ENCODE measurements at places on chromosomes 1 and 21. TPM values are rescaled to one million over a fixed set of nuclear protein-coding genes. Genes with fewer than 3 reads are reported as not detected.

Gene TSPEAR
- total RNA-seq, result not detected

Gene WDR64
- total RNA-seq, result not detected

Gene TSPAN1
- total RNA-seq, result not detected

DNA sequence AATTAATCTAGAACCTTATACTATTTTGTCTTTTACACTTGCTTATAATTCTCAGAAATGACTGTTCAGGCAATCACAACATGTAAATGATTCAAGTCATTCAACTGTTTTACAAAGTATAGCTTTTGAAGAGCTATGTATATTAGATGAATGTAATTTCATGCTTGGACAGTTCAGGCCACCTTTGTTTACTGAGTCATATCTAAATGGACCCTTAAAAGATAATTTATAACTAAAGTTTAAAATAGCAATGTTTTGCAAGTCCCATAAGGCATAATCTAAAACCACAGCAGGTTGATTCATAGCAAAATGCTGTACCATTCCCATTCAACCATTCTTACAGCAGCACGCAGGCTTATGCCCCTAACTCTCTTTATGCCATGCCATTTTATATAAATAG is 64.8 kb downstream of the PIK3R3 start:
- DNase-seq, result no peak

DNA sequence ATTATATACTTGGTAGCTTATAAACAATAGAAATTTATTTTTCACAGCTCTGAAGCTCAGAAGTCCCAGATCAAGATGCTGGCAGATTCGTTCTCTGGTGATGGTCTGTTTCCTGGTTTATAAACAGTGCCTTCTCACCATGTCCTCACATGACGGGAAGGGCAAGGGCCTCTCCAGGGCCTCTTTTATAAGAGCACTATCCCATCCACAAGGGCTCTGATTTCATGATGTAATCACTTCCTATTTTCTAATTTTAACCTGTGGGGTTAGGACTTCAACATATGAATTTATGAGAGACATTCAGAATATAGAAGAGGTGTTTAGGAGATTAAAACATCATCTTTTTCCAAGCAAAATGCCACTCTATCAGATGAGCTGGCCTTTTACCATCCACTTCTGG is 32.1 kb upstream of the PLPPR4 start:
- DNase-seq, result no peak

DNA sequence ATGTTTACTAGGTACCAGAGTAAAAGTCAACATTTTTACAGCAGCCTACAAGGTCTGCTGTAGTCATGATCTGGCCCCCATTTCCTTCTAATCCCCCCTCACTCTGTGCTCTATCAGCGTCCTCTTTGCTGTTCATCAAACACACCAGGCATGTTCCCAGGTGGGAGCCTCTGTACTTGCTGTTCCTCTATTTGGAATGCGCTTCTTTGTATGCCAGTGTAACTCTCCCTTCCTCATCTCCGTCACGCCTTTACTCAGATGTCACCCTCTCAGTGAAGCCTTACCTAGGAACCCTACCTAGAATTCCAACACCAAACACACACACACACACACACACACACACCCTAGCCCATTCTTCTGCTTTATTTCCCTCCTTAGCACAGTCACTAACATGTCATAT is 21.0 kb downstream of the TP53BP2 start:
- DNase-seq, result no peak

GRCh38 chr1:1233567-1233892 is 1.5 kb downstream of the B3GALT6 start:
- DNase-seq, result no peak

DNA sequence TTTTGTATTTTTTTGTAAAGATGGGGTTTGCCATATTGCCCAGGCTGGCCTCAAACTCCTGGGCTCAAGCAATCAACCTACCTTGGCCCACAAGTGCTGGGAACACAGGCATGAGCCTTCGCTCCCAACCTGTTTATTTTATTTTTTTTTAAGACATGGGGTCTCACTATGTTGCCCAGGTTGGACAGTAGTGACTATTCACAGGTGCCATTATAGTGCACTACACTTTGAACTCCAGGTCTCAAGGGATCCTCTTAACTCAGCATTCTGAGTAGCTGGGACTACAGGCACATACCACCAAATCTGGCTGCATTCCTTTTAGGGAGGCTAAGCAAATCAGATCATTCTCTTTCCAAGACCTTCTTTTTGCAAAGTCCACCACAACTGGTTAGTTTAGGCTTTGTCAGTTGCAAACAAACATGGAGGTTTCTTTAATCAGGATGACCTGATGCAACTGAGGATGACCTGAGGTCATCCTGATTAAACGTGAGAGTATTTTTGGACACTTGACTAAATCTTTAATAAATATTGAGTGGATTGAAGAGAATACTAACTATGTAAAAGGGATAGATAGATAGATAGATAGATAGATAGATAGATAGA is 30.0 kb upstream of the RALGPS2 start:
- DNase-seq, result no peak

GRCh38 chr1:154982341-154982740 is 803 bp upstream of the FLAD1 start:
- DNase-seq, result no peak

GRCh38 chr1:7187112-7187493 is 401.8 kb downstream of the CAMTA1 start:
- no peak for DNase-seq

DNA sequence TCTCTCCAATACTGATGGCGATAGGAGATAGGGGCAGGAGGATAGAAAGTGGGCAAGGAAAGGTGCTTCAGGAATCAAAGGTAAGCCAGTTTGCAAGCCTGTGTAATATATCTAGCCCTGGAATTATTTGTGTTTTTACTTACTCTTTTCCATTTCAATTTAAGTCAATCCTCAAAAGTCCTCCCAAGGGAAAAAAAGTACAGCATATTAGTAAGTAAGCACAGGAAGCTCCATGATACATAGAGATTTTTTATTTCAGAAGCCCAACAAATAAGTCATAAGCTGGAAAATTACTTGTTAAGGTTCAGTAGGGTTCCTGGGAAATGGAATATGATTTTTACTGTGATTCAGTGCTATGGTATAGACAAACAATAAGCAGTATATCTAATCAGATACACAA is 337.7 kb upstream of the DUSP10 start:
- no peak for DNase-seq

GRCh38 chr1:63730211-63730610 is 43.6 kb upstream of the ROR1 start:
- DNase-seq, result no peak

DNA sequence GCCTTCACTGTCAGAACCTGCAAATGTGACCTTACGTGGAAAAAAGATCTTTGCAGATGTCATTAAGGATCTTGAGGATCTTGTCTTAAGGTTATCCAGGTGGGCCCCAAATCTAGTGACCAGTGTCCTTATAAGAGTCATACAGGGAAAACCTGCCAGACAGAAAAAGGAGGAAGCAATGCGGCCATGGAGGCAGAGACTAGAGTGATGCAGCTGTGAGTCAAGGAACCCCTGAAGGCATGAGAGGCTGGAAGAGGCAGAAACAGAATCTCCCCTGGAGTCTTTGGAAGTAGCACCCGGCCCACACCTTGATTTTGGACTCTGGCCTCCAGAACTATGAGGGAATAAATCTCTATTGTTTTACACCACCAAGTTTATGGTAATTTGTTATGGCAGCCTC is 36.5 kb upstream of the DNASE2B start:
- DNase-seq, result no peak

- DNase-seq, result no peak
Observed at GRCh38 chr1:13494025-13494424, 19.8 kb downstream of the LRRC38 start.

- no peak for DNase-seq
Observed at GRCh38 chr1:119731060-119731459, 19.3 kb downstream of the PHGDH start.

DNA sequence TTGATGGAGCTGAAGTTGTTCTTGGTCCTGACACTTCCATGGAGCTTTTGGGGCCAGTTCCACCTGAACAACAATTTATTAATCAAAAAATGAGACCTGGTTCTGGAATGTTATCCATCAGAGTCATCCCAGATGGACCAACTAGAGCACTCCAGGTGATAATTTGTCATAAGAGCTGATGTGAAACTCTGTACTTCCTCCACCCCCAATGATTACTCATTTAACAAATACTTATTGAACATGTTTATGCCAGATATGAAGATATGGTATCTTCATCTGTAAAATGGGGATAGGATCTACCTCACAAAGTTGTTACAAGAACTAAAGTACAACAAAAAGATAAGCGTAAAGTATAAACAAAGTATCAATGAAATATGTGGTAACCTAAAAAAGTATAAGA is 153.2 kb downstream of the VPS13D start:
- no peak for DNase-seq

GRCh38 chr21:31917108-31917507 is 44.3 kb downstream of the HUNK start:
- no peak for DNase-seq

DNA sequence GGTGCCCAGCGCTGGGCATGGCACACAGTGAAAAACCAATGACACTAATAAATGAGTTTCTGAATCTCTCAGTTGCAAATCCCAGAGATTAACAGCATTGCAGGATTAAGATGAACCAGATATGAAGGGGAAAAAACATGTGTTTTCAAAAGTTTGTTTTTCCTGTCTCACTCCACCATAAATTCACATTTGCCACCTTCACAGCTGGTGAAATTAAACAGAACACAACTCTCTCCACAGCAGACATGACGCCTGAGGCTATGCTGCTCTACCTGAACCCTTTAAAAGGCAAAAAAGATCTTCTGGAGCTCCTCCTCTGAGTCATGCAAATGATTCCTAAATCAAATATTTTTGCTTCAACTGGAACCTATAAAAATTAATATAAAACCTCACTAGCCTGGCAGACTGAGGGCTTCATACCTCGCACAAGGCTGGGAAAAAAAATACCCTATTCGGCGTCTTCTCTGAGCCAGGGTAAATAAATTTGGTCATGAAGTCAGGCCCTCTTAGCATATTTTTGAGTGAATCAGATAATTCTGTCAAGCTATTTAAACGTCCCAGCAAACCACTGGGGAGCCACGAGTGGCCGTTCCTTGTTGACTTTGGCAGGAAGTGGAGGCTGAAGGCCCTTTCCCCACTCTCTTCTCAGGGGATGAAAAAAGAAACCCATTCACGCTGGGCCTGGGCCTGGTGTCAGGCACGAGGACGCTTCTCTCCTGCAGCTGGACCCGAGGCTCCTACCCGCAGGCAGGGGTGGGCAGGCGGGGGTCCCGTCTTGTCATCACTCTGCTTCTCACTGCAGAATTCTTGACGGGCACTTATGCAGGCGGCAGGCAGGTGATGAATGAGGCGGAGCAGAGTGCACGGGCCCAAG is 53.0 kb downstream of the DMRTB1 start:
- no peak for DNase-seq

Measured in neural crest cell (in vitro differentiated cells).